Heart left ventricle (tissue), 16 donors: ENCODE measurements at places on chromosomes 3 and 15. TPM values are rescaled to one million over a fixed set of nuclear protein-coding genes. Genes with fewer than 3 reads are reported as not detected.

DNA sequence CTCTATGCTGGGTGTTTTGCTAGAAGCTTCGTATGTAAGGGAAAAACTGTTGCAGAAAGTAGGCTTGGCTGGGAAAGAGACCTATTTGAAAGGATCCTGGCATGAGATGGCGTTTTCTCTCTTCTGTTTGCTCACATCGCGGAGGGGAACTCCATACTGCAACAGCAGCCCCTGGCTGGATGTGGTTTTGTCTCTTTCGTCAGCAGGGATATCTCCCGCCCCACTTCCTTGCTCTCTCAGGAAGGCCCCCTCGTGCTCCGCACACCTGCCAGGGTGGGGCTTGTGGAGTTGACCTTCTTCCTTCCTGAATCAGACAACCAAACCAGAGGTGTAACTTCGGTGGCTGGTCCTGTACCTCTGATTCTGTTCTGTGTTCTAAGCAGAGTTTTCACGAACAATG lies 26.4 kb upstream of the MYZAP start:
- no peak for DNase-seq

DNA sequence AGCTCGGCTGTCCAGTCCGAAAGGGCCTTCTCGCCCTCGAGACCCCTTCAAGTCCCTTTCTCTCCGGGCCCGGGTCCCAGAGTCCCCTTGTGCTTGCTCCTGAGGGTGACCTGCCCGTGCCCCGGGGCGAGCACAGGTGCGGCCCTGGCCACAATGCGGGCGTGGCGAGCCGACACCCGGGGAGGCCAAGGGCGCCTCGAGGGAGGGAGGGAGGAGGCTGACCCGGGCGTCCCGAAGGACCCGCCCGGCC lies 810 bp upstream of the MEF2A start:
- DNase-seq: no peak

SLC15A2 gene
- polyA plus RNA-seq: 0.22 TPM

DNA sequence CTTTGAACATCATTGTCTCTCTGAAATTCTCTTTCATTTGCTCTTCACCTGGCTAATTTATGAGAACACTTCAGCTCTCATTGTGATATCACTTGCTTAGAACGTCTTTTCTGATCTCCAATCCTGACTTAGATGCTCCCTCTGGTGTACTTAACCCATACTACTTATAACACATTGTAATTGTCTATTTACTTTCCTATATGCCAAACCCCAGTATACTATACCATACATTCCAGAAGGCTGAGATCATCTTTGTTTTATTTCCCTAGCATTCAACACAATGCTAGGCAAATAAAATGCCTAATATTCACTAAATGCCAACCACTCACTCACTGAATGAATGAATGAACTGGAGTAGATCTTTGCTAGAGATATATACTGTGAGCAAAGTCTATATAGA lies 27.0 kb upstream of the PEX5L start:
- no peak for DNase-seq

DNA sequence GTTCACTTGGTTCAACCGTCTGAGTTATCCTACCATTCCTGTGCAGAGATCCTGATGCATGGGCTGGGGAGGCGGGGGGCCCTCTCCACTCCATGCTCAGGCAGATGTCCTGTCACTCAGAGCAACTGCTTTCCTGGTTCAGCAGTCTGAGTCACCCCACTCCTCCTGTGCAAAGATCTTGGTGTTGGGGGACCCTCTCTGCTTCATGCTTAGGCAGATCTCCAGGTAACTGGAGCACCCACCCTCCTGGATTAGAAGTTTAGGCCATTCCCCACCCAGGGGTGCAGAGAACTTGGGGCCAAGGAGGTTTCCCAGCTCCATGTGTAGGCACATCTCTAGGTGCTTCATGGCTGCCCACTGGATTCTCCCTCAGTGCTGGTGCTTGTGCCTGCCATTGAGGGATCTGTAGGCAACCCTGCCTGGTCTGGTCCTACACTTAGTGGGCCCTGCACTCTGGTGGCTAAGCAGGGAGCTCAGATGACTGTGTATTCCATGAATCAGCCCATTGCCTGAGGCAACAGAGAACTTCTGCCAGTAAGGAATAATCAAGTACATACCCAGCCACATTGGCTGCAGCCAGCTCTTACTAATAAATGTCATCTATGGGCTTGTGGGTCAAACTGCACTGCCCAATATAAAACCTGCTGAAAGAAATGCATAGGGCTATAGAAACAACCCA lies 465.4 kb upstream of the THBS1 start:
- DNase-seq: no peak

- DNase-seq: no peak
These were observed 67.2 kb downstream of the RPL39L start for GRCh38 chr3:187072102-187072501.

SLC2A2 gene
- polyA plus RNA-seq: 0.11 TPM

DNA sequence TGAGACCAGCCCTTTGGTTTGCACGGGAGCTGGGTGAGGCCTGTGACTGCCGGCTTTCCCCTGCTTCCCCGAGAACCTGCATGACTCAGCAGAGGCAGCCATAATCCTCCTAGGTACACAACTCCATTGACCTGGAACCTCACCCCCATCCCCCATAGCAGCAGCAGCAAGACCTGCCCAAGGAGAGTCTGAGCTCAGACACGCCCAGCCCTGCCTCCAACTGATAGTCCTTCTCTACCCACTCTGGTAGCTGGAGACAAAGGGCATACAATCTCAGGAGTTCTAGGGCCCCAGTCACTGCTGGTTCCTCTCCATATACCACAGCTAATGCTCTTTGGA lies 141.0 kb upstream of the ARHGEF26 start:
- DNase-seq: no peak

DNA sequence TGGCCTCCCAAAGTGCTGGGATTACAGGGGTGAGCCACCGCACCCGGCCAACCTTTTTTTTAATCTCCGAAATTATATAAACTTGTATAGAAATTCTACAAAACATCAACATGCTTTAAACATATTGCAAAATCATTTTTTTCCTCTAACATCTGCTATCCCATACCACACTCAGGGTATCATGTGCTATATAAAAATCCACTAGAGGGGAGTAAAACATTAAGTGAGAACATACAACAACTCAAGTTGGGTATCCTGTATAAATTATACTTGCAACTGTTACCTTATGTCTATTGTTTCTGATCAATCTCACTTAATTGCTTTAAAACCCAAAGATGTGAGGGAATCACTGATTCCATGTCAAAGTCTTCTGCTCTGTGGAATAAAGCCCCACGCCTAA lies 71.9 kb upstream of the FBN1 start:
- no peak for DNase-seq

CTXN2 gene
- polyA plus RNA-seq: not detected

HDC gene
- polyA plus RNA-seq: not detected

DNA sequence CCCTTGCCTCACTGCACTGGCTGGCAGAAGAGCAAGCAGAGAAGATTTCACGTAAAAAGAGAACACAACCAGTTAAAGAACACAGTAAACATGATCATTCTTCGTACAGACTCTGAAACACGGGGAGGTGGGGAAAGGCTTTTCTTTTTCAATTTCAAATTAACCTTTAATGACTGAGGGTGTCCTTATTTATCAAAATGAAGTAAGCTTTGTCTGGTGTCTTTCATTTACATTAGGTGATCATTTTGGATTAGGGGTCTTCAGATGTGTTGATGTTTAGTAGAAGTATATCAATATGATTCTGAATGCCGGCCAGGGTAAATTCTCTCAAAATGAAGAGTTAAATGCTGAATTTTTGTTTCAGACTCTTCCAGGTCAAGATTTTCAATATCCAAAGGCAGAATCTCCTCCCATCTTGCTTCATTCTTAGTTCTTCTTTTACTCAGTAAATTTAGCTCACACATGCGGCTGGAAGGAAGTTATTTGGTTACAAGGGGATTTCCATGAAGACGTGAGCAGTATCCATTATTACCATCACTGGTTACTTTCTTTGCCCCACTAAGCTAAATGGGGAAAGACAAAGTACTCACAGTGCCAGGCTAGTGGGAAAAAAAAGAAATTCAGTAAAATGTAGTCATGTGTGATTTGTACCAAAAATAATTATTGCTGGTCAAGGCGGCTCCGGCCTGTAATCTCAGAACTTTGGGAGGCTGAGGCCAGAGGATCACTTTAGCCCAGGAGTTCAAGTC lies 272.2 kb upstream of the NR2F2 start:
- no peak for DNase-seq

- no peak for DNase-seq
These were observed 245.0 kb downstream of the KLF13 start for GRCh38 chr15:31571676-31572075.

GRCh38 chr15:95227235-95227634 lies 995.9 kb downstream of the MCTP2 start:
- DNase-seq: no peak

DNA sequence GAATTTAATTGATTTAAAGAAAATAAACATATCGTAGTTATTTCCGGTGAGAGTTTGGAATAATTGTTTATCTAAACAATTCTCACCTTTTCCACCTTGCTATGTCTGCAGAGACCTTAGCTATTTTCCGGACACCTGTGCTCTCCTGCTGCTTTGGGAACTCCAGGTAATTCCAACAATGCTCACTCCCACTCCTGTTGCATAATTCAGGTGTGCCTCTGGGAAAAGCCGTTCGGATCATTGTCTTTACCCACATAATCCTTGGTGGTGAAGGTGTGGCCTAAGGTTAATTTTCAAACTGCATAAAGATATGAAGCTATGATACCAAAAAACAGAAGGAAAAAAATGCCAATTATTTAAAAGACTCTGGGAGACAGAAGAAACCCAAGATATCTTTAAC lies 59.4 kb downstream of the LDHAL6B start:
- no peak for DNase-seq

GXYLT2 gene
- polyA plus RNA-seq: 5.1 TPM

DNA sequence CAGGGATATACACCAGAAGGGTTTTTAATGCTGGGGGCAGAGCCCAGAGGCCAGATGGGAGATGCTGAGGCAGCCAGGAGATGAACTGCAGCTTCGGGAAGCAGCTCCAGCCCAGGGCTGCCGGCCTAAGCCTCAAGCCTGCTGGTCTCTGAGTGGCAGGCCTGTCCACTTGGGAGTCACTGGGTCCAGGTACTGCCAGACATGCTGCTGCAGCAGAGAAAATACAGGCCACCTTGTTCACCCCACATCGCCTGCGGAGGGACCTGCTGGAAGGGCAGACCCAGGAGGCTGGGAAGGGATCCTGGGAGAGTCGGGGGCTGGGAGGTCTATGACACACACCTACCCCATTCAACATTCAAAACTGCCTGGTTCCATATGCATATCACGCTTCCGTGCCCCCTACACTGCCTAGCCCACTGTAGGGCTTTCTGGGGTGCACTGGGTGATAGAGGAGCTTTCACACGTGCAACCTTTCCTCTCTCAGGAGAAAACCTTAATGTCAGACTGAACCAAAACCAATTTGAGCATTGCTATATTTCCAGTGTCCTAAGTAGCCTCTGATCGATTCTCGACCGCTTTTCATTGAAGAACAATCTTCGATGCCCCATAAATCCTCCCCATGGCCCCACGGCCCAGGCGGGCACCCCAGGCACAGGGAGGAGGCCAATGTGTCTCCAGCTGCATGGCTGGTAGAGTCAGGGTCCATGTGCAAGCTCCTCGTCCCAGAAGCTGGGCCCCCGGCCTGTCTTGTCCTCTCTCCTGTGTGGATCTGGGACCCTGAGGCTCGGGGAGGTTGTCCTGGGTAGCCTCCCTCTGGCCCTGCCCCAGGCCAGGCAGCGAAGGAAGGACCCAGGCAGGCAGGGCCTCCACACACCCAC lies 147.4 kb downstream of the ATP10A start:
- no peak for DNase-seq

- no peak for DNase-seq
These were observed 147.7 kb upstream of the ICE2 start for GRCh38 chr15:60626669-60627068.

DNA sequence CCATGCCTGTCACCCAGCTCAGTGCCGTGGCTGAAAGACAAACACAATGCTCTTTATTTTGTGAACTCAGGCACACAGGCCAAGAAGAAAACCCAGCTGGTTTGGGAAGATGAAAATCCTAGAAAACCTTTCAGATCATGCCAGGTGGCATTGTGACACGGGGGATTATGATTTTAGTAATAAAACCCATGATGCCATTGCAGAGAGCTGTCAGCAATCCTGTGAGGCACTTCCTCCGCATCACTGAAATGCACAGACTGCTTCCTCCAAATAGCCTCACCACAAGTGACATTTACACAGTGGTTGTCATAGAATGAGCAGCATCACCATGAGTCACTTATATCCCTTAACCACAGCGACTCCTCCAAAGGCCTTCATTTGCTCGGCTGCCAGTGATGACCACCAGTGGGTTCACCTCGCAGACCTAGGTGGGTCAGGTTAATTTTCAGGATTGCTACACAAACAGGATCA lies 22.7 kb downstream of the ABHD6 start:
- DNase-seq: no peak

- DNase-seq: no peak
These were observed 193.8 kb downstream of the BCHE start for GRCh38 chr3:165643425-165643824.

DNA sequence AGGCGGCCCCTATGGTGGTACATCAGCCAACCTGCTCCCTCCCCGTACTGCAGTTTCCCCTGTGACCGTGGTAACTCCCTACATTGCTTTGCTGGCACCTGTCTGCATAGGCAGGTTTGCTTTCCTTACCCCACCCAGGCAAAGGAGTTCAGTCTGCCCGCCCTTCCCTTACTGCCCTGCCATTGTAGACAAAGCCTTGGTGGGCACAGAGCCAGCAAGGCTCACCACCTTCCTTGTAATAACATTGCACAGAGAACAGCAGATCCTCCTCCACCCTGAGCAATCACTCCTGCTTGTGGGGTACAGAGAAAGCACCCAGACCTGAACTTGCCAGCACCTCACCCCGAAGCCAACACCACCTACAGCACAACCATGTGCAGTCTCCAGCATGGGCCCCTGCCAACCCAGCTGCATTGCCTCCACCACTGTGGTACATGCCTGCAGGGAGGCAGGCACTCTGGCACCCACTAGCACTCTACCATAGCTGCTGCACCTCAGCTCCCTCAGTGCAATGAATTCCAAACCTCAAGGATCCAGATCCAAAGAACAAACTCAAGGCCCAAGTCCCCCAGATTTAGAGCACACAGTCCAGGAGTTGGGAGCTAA lies 192.7 kb upstream of the KCNMB2 start:
- no peak for DNase-seq

- DNase-seq: no peak
These were observed 136.0 kb downstream of the ATP10A start for GRCh38 chr15:25727116-25727515.

SGO1 gene
- 0.04 TPM for polyA plus RNA-seq

GRCh38 chr3:44016818-44017217 lies 224.9 kb upstream of the TOPAZ1 start:
- DNase-seq: no peak

GRCh38 chr3:151226825-151227224 lies 23.8 kb upstream of the GPR171 start:
- DNase-seq: no peak

GRCh38 chr3:181727341-181728032 lies 15.8 kb downstream of the SOX2 start:
- no peak for DNase-seq

- no peak for DNase-seq
These were observed 77.5 kb downstream of the KLHL25 start for GRCh38 chr15:85717212-85717611.

GRK7 gene
- polyA plus RNA-seq: 0.06 TPM
